Ovary (tissue), 10 donors: ENCODE measurements at places on chromosomes 12 and 14. TPM values are rescaled to one million over a fixed set of nuclear protein-coding genes. Genes with fewer than 3 reads are reported as not detected.

Gene CIROP
- not detected for total RNA-seq

DNA sequence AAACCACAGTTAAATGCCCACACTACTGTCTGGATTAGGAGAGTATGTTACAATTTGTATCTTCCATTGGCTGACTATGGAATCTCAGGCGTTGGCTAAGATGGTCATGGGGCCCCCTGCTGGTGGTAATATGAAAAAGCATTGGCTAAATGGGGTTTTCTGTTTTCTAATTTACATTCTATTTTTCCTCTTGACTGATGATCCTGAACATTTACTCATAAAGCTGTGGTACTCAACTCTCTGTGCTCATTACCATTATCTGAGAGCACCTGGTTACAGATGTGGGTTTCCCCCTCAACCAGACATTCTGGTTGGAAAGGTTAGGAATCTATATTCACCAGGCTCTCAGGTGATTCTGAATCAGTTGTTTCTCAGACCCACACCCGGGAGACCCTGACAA, 64.8 kb downstream of the WSCD2 start:
- H3K4me1 ChIP-seq, result no peaks in the 10 kb centered on the region
- no peak overlapping the region for H3K27ac ChIP-seq
- DNase-seq, result no peak

GRCh38 chr14:92207928-92208265, 86.1 kb downstream of the CPSF2 start:
- H3K36me3 ChIP-seq, result no peaks in the 10 kb centered on the region
- no peak overlapping the region for H3K27ac ChIP-seq
- no peaks in the 10 kb centered on the region for H3K27me3 ChIP-seq
- H3K4me1 ChIP-seq, result no peaks in the 10 kb centered on the region
- DNase-seq, result no peak

DNA sequence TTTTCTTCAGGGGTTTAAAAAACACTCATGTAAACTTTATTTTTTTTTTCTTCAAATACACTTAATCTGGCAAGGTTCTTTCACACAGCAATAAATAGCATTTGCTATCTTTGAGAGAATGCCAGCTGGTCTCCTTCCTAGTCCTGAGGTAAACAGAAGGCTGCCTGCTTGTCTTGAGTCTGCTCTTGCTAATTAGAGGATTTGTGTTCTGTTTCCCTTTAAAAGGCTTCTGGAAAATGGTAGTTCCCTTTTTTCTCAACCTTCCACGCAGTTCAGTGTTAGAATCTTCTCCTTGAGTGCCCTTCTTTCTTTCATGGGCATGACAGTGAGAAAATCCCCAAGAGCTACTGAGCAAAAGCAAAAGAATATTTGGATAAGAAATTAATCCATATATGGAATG, 92.3 kb upstream of the DCN start:
- DNase-seq, result no peak
- peaks cover 7% of the 10 kb centered on the region for H3K4me1 ChIP-seq
- no peaks in the 10 kb centered on the region for H3K27me3 ChIP-seq
- peak overlapping the region; percentile 69 for H3K27ac ChIP-seq

- H3K4me1 ChIP-seq, result no peaks in the 10 kb centered on the region
- H3K36me3 ChIP-seq, result no peaks in the 10 kb centered on the region
- DNase-seq, result no peak
- H3K27ac ChIP-seq, result no peak overlapping the region
- no peak overlapping the region for H3K4me3 ChIP-seq
Observed at GRCh38 chr12:45598761-45599160, 130.7 kb upstream of the ARID2 start.

Gene CMKLR1
- 2.1 TPM for total RNA-seq
